Activated naive CD4-positive, alpha-beta T cell treated with anti-CD3 and anti-CD28 coated beads for 36 hours (primary cell): ENCODE measurements at places on chromosomes 4 and X. TPM values are rescaled to one million over a fixed set of nuclear protein-coding genes. Genes with fewer than 3 reads are reported as not detected.

GRCh38 chr4:8205241-8205707 is 6.2 kb downstream of the SH3TC1 start:
- DNase-seq = no peak

- H3K4me3 ChIP-seq = no peak overlapping the region
- no peaks in the 10 kb centered on the region for H3K36me3 ChIP-seq
- H3K27ac ChIP-seq = no peak overlapping the region
- no peak for DNase-seq
Measured at GRCh38 chrX:153602601-153603000, 3.7 kb upstream of the CCNQ start.

GRCh38 chr4:157270108-157270507 is 49.6 kb downstream of the GRIA2 start:
- no peaks in the 10 kb centered on the region for H3K36me3 ChIP-seq
- no peaks in the 10 kb centered on the region for H3K27me3 ChIP-seq
- no peaks in the 10 kb centered on the region for H3K4me1 ChIP-seq
- no peak overlapping the region for H3K27ac ChIP-seq

C1QTNF7 gene
- total RNA-seq = not detected

GRCh38 chr4:152374153-152374552 is 161.7 kb downstream of the FBXW7 start:
- H3K36me3 ChIP-seq = no peaks in the 10 kb centered on the region
- H3K27ac ChIP-seq = no peak overlapping the region
- H3K4me1 ChIP-seq = peaks cover 23% of the 10 kb centered on the region
- H3K27me3 ChIP-seq = no peaks in the 10 kb centered on the region

DNA sequence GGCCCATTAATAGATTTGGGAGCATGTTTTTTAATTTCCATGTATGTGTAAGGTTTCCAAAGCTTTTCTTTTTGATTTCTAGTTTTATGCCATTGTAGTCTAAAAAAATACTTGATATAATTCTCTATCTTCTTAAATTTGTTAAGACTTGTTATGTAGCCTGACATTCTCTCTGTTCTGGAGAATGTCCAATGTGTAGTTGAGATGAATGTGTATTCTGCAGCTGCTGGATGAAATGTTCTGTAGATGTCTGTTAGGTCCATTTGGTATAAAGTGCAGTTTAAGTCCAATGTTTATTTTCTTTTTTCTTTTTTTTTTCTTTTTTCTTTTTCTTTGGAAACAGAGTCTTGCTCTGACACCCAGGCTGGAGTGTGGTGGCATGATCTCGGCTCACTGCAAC is 378.5 kb upstream of the MAD2L1 start:
- H3K4me3 ChIP-seq = no peak overlapping the region
- no peaks in the 10 kb centered on the region for H3K4me1 ChIP-seq
- no peak for DNase-seq
- peaks cover 5% of the 10 kb centered on the region for H3K27me3 ChIP-seq
- no peaks in the 10 kb centered on the region for H3K36me3 ChIP-seq

DNA sequence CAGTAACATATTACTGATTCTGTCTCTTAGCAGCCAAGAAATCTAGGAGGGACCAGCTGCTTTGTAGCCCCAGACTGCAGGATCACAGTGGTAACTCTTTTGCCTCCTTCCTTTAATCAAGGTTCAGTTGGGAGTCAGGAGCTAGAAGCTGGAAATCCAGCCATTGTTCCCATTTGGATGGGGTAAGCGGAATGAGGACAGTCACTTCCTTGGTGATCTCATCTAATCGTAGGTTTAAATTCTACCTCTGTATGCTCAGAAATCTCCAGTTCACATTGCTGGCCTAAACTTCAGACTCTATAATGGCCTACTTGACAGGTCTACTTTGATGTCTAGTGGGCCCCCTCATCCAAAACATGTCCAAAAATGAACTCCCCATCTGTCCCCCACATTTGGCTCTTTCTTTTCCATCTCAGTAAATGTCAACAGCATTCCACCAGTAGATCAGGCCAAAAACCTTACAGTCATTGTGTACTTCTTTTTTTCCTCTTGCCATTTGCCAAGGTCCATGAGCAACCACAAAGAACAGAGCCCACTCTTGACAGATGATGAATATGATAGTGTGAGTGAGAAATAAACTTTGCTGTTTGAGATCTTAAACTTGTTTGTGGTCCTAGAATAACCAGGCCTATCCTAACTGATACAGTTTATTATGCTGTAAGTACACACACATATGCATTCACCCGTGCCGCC is 40.1 kb downstream of the WWC2 start:
- DNase-seq = no peak
- H3K4me1 ChIP-seq = peaks cover 9% of the 10 kb centered on the region
- H3K27ac ChIP-seq = no peak overlapping the region
- no peak overlapping the region for H3K4me3 ChIP-seq
- no peaks in the 10 kb centered on the region for H3K36me3 ChIP-seq

- peak overlapping the region; percentile 82 for H3K27ac ChIP-seq
- H3K4me1 ChIP-seq = peaks cover 48% of the 10 kb centered on the region
- no peaks in the 10 kb centered on the region for H3K27me3 ChIP-seq
Measured at GRCh38 chr4:1291091-1291490, 1.4 kb downstream of the MAEA start.

UVSSA gene
- 24.3 TPM for total RNA-seq

DNA sequence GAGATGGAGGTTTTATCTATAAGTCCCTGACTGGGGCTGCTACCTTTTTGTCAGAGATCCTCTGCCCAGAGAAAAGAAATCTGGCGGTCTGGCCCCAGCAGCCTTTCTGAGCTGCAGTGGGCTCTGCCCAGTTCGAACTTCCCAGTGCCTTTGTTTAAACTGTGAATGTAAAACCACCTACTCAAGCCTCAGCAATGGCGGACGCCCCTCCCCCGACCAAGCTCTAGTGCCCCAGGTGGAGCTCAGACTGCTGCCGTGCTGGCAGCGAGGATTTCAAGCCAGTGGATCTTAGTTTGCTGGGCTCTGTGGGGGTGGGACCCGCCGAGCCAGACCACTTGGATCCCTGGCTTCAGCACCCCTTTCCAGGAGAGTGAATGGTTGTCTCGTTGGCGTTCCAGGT is 121.8 kb downstream of the TSPAN5 start:
- no peak for DNase-seq
- no peak overlapping the region for H3K4me3 ChIP-seq
- H3K4me1 ChIP-seq = peaks cover 6% of the 10 kb centered on the region
- H3K27me3 ChIP-seq = no peaks in the 10 kb centered on the region
- peaks cover 11% of the 10 kb centered on the region for H3K36me3 ChIP-seq

ADH6 gene
- total RNA-seq = not detected

HPSE gene
- 13.5 TPM for total RNA-seq

DNA sequence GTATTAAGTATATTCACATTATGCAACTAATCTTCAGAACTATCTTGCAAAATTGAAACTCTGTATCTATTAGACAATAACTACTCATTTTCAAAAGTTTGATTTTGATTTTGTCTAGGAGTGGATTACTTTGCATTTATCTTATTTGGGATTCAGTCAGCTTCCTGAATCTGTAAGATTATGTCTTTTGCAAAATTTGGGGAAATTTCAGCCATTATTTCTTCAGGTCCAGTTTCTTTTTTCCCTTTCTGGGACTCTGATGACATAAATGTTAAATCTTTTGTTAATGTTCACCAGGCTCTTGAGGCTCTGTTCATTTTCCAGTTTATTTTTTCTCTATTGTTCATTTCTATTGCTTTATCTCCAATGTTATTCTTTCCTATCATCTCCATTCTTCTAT is 15.0 kb downstream of the RPS6KA3 start:
- H3K27me3 ChIP-seq = no peaks in the 10 kb centered on the region
- H3K36me3 ChIP-seq = peaks cover 2% of the 10 kb centered on the region
- peaks cover 33% of the 10 kb centered on the region for H3K4me1 ChIP-seq
- H3K4me3 ChIP-seq = no peak overlapping the region
- DNase-seq = no peak
- no peak overlapping the region for H3K27ac ChIP-seq

SHOX gene
- total RNA-seq = not detected

- peaks cover 22% of the 10 kb centered on the region for H3K4me1 ChIP-seq
- H3K36me3 ChIP-seq = no peaks in the 10 kb centered on the region
- DNase-seq = no peak
Measured at GRCh38 chr4:139734201-139734874, 68.7 kb downstream of the MGST2 start.

PCDH10 gene
- total RNA-seq = not detected

DNA sequence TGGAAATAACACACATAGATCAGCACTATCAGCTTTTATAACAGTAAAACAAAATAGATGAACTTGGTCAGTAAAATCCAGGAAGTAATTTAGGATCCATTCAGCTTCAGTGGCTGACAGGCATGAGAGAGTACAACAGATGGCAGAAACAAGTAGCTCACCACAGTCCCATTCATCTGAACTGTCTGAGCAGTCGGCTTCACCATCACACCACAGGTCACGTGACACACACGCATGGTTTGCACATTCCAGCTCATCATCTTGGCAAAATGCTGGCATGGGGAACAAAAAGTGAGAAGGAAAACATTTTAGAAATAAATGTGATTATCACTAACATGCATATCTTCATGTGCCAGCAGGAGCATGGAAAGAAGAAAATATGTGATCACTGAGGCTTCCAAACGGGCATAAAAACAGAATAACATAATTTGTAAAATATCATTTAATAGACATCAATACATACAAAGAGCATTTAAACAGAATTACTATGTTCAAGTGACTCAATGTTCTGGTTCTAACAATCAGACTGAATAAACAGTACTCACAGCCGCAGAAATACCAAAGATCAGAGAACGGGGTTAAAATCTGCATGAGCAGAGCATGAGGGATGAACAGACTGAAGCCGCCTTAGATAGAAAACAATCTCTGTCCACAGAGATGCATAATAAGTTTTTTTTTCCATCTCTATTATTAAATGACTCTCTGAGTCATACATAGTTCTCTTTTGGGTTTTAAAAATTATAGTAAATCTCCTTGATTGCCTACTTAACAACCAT is 158.1 kb downstream of the ATP10D start:
- peaks cover 7% of the 10 kb centered on the region for H3K27me3 ChIP-seq
- no peaks in the 10 kb centered on the region for H3K36me3 ChIP-seq
- H3K4me3 ChIP-seq = no peak overlapping the region
- no peak overlapping the region for H3K27ac ChIP-seq

SCML2 gene
- 4.6 TPM for total RNA-seq

DNA sequence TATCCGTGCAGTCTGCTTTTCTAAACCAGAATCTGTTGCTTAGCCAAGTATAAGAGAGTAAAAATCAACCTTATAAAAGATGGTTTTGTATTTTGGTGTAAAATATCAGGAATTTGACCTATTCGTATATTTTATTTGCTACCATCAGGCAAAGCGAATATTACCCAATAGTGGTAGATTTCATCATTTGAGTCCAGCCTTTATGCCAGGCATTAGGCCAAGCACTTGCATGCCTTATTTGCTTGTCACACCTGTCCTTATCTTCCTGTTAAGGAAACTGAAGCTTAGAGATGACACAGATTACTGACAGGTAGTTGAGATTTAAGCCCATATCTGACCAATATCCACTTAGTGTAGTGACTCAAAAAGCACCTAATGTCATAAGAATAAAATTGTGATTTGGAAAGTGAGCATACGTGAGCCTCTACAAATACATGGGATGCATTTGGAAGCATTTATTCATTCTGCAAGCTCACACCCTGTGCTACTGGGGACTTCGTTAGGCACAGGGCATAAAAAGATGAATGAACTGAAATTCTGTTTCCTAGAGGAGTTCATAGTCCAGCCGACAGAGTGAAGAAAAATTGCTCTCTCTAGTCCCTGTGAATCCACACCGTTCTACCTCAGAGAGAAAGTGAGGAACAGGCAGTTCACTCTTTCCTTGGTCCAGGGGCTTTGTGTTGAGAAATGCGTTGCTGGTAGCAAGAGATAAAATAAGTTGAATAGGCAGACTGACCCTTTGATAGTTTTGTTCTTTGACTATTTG is 2.3 kb upstream of the RNF212 start:
- no peak overlapping the region for H3K4me3 ChIP-seq
- no peak for DNase-seq
- no peaks in the 10 kb centered on the region for H3K4me1 ChIP-seq
- H3K36me3 ChIP-seq = no peaks in the 10 kb centered on the region
- H3K27me3 ChIP-seq = peaks cover 16% of the 10 kb centered on the region

- no peak for DNase-seq
- H3K27ac ChIP-seq = no peak overlapping the region
- H3K4me3 ChIP-seq = no peak overlapping the region
- peaks cover 16% of the 10 kb centered on the region for H3K36me3 ChIP-seq
- no peaks in the 10 kb centered on the region for H3K4me1 ChIP-seq
Measured at GRCh38 chr4:119537586-119537985, 91.0 kb downstream of the PDE5A start.

DNA sequence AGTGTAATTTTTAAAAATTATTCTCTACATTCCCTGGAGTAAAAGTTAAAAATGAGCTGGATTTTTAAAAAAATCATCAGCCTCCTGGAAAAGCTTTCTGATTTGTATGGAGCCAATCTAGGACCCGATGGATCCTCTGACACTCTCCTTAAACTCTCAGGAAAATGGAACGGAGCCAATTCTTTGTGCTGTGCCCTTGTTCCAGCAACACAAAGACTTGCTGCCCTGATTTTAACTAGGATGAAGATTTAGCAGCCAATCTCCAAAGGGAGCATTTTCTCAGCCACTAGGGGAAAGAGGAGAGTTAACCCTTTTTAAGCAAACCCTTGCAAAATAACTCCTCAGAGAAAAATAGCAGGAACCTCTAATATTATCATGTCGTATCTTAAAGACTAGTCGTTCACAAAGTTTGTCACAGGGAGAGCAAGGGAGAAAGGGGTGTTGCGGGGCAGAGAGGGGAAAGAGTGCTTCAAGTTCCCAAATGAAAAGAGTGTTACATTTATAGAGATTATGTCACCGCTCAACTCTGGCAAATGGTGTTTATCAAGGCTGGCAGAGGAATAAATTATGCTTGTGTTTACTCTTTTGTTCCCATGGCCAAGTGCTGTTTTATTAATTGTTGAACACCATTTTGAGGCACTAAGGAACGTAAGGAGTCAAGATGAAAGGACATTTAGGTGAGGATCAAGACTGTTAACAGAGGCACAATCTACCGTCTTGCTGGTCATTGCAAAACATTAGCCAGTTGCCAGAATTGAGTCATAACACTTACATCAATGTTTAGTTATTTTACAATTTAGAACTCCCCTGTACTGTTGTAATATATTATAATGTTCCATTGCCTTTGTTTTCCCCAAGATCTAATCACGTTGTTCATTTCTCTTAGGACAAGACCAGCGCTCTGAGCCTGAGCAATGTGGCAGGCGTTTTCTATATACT is 250.7 kb downstream of the THOC2 start:
- no peak for DNase-seq
- H3K4me1 ChIP-seq = no peaks in the 10 kb centered on the region
- no peaks in the 10 kb centered on the region for H3K36me3 ChIP-seq

GRCh38 chr4:132065940-132066495 is 1083.1 kb upstream of the PCDH10 start:
- no peaks in the 10 kb centered on the region for H3K27me3 ChIP-seq
- H3K4me3 ChIP-seq = no peak overlapping the region
- DNase-seq = no peak

GRCh38 chr4:102299354-102300107 is 45.8 kb downstream of the SLC39A8 start:
- DNase-seq = peak; percentile 26
- peaks cover 13% of the 10 kb centered on the region for H3K36me3 ChIP-seq
- H3K4me1 ChIP-seq = no peaks in the 10 kb centered on the region
- no peak overlapping the region for H3K27ac ChIP-seq
- H3K27me3 ChIP-seq = no peaks in the 10 kb centered on the region
- H3K4me3 ChIP-seq = no peak overlapping the region
